ENCODE measurements at places on chromosomes 7 and 10.
A peak's percentile ranks its signal among the peaks of the same experiment; 100 is the strongest.

DNA sequence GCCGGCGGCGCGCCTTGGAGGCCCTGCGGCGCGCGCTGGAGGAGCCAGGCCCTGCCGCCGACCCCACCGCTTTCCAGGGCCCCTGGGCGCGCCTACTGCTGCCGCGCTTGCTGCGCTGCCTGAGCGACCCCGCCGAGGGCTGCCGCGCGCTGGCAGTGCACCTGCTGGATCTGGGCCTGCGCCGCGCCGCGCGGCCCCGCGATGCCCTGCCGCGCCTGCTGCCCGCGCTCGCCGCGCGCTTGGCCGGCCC is 280 bp downstream of the DNAAF5 start:
- no peak for DNase-seq

GRCh38 chr7:124655990-124656389 is 109.6 kb downstream of the GPR37 start:
- DNase-seq, result no peak

- DNase-seq, result no peak
Observed at GRCh38 chr7:72037516-72037915, 374.6 kb downstream of the CALN1 start.

DNA sequence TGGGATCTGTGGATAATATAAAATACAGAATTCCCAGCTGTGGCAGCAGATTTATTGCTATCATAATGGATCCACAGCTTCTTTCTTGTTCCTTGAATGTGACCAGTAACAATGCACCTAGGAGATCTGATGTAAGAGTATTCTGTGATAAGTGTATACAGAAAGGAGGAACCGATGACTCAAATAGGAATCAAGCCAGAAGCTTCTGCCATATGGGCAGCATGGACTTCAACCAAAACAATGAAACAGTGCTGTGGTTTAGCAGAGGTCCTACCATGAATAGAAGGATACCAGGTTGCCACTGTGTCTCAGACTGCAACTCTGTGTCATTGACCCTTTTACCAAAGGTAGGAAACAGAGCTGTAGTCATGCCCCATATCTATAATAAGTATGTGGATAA is 81.8 kb downstream of the PTPRZ1 start:
- DNase-seq, result peak; percentile 70

DNA sequence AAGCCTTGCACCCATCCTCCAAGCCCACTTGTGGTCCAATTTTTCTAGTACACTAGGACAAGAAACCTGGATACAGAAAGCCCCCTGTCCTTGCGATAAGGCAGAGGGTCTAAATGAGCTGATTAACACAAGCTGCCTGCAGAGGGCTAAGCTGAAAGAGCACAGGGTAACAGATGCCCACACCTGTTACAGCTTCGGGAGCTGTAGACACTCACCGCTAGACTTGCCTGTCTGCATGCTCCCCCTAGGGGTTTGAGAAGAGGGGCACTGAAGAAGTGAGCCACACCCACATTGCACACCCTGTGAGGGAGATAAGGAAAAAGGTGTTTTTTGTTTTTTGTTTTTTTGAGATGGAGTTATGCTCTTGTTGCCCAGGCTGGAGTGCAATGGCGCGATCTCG is 386.5 kb upstream of the AUTS2 start:
- DNase-seq, result no peak

GRCh38 chr7:109996927-109997326 is 1094.0 kb upstream of the LRRN3 start:
- no peak for DNase-seq

- no peak for DNase-seq
Observed at GRCh38 chr7:133398506-133398905, 145.6 kb downstream of the EXOC4 start.

- no peak for DNase-seq
Observed at GRCh38 chr7:151851145-151851751, 25.7 kb downstream of the PRKAG2 start.
